HTR-8/SVneo (cell line): ENCODE measurements at places on chromosomes 2 and 18.
A peak's percentile ranks its signal among the peaks of the same experiment; 100 is the strongest.

GRCh38 chr2:225270861-225271260, 128.6 kb upstream of the NYAP2 start:
- peak; percentile 27 for DNase-seq

GRCh38 chr2:207256476-207257207, 90.9 kb upstream of the KLF7 start:
- no peak for DNase-seq

DNA sequence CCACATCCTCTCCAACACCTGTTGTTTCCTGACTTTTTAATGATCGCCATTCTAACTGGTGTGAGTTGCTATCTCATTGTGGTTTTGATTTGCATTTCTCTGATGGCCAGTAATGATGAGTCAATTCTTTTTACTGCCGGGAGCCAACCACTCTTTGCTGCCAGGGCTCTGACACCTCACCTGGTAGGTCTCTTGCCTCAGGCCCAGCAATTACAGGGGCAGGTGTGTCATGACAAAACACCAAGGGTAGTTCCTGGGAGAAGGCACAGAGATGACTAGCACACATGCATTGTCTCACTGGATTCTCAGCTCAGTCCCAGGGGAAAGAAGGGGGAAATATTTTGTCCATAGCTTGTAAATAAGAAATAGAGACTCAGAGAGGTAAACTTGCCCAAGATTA, 122.3 kb downstream of the CHST9 start:
- no peak for DNase-seq

- no peak for DNase-seq
Measured at GRCh38 chr18:76518123-76518859, 23.2 kb upstream of the ZNF516 start.

- no peak for DNase-seq
Measured at GRCh38 chr18:34697233-34697632, 12.9 kb upstream of the DTNA start.

DNA sequence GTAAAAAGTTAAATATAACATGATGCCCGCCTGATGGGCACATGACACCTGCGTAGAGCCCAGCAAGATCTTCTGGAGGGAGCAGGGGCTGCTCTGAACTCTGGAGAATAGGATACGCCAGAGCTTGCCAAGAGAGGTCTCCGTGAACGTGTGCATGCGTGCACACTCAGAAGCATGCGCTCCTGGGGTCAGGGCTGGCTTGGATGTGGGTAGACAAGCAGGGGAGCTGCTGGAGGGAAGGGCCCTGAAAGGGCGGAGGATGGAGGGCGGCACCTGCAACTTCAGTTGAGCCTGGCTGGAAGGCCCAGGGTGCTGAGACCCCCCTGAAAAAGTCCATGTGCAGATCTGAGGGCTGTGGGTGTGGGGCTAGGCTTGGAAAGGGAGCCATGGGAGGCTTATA, 828.4 kb upstream of the SALL3 start:
- DNase-seq = no peak

- peak; percentile 51 for DNase-seq
Measured at GRCh38 chr2:229610872-229611271, 103.5 kb downstream of the DNER start.

DNA sequence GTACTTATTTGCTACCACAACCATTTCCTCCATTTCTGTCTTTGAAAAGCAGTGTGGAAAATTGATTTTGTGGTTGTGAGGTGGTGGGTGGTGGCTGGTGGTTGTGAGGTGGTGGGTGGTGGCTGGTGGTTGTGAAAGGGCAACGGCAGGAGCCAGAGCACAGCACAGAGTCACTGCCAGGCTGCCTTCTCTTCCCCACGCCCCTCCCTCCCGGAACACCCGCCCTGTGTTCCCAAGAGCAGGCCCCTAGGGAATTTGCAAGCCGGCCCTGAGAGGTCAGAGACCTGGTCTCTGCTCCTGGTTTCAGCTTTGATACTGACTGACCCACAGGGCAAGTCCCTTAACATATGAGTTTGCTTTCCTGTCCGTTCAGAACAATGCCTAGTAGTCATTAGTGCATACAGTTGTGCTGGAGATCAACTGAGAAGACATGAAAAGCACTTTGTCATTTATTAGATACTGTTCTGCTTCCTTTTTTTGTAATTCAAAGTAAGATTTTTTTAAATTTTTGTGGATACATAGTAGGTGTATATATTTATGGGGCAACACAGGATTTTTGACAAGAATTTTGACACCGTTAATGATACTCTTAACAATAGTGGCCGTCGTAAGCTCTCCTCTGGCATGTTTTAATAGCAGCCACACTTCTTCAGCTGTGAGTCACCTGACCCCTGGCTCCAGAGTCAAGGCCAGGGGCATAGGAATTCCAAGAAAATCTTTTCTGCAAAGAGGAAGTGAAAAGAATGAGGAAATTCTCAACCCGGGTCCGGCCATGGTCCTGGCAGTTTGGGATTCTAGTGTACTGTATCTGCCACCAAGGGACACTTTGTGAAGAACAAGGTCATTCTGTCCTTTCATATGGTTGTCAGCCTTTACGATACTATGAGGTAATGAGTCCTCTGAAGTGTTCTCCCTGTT, 53.2 kb downstream of the ITGA6 start:
- DNase-seq = peak; percentile 41

DNA sequence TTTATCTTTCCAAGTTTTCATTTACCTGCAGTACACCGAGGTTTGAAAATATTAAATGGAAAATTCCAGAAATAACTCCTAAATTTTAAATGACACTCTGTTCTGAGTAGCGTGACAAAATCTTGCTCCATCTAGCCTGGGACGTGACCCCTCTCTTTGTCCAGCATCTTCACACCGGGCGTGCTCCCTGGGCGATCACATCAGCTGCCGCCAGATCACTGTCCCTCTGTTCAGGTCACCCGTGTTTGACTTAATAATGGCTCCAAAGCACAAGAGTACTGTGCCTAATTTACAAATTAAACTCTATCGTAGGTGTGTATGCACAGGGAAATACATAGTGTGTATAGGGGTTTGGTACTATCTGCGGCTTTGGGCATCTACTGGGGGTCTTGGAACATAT, 6.1 kb upstream of the TMEM185B start:
- DNase-seq = no peak

DNA sequence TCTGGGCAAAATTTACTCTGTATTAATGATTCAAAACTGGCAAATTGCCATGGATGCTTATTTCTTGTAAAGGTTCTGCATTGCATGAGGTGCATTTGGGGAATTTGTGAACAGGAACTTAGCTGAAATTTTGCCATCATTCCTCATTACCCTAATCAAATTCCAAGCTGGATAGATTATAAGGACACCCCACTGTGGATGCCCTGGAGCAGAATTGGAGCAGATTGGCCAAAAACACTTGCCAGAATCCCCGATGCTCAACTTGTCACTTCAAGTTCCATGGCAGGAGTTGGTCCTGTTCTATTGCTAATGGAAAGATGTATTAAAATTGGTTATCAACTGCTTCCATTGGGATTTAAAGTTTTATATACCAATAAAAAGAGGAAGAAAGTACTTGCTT, 237.9 kb downstream of the CCDC102B start:
- DNase-seq = no peak

DNA sequence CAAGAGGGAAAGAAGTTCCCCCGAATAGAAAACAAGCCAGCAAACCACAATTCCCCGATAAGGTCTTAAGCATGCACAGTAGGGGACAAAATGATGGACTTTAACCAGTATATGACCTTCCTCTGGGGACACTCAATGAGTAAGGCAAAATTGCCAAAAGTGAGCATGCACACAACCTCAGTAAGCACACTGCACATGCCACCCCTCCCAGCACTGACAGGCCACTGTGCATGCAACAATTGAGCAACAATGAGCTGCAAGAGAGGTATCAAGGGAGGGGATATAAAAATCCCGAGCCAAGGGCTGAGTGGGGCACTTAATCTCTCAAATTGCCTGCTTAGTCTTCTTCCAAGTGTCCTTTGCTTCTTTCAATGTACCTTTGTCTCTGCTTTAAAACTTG, 935.8 kb upstream of the SLC39A10 start:
- no peak for DNase-seq

DNA sequence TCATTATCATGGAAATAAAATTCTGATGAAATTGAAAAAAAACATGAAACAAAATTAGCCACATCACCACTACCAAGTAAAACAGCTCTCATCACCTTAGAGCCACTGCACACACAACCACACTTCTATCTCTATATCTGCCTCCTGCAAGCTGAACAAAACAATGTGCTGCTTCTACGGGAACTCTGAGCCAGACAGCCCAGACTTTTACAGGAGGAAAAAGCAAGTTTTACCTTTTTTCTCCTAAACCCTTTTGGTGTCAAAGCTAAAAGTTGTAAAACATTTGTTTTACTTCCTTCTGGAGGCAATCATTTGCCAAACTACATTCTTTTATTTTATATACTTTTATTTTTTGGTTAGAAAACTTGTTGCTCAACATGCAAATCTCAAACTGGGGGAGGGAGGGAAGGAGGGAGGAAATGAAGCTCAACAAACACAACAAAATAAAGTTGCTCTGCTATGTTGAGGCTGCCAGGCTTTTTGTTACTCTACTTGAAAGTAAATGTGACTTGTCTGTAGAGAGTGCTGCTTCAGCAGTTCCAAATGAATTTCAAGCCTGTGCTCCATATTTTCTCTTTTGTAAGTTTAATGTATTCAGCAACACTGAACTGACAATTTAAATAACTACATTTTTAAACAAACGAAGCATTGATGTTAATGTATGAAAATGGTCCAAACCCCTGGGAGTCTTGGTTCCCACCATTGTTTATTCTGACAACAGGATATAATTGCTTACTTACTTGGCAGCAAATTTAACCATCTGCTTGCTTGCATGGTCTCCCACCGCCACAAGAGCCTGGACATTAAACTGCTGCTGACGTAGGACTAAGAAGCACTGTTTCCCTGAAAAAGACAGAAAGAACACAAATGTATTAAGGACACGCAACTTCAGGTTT, 24.5 kb downstream of the DARS1 start:
- DNase-seq = no peak

- no peak for DNase-seq
Measured at GRCh38 chr2:120317180-120317533, 28.8 kb upstream of the INHBB start.

DNA sequence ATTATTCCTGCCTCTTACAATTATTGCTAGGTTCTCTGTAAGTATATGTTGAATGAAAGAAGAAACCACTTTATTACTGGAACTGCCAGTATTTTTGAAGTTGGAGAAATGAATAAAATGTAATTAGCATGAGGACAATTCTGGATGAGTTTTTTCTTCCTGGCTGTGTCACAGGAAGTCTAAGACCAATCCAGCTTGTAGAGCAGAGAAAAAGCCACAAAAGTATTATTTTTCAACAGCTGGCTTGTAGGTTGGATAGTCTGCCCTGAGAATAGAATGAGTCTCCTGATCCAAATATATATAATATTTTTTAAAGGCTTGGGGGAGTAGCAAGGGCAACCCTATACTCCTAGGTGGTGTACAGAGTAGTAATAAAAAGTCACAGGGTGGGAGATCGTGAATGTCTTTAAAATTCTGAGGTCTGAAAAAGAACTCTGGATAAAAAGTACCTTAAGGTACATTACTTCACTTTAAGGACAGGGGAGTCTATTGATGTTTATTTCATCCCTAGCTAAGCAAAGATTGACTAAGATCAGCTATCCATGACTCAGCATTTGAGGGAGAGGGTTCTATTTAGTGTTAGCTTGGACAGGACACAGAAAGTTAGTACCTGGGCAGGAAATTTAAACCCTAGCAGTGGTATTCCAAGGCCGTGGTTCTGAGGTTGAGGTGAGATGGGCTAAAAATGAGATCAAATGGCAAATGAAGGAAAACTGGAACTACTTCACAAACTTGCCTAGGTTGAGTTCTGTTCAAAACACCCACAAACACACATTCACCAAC, 31.7 kb downstream of the SLC40A1 start:
- DNase-seq = no peak

- DNase-seq = no peak
Measured at GRCh38 chr18:26091047-26091630, 726 bp upstream of the SS18 start.

DNA sequence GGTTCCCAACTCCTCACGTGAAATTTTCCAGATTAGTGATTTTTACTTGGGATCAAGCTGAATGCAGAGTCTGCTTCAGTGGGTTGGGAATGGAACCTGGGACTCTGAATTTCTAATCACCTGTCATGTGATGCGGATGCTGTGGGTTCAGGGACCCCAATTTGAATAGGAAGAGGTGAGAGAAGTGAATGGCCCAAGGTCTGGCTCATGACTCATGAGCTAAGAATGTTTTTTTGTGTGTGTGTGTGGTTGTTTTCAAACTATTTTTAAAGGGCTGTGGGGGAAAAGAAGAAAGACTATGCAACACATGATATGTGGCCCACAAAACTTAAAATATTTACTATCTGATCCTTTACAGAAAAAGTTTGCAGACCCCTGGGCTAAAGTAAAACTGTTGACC, 108.5 kb upstream of the CYRIA start:
- no peak for DNase-seq

DNA sequence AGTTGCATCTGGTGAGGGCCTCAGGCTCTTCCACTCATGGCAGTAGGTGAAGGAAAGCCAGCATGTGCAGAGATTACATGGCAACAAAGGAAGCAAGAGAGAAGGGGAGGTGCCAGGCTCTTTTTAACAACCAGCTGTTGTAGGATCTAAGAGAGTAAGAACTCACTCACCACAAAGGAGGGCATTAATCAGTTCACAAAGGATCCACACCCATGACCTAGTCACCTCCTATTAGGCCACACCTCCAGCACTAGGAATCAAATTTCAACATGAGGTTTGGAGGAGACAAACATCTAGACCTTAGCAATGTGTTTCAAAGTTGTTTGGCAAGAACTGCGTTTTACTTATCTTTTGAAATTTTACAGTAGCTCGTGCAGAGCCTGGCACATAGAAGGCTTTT, 20.5 kb upstream of the REG3A start:
- DNase-seq = no peak

GRCh38 chr2:120257522-120257921, 4.9 kb downstream of the RALB start:
- DNase-seq = no peak

DNA sequence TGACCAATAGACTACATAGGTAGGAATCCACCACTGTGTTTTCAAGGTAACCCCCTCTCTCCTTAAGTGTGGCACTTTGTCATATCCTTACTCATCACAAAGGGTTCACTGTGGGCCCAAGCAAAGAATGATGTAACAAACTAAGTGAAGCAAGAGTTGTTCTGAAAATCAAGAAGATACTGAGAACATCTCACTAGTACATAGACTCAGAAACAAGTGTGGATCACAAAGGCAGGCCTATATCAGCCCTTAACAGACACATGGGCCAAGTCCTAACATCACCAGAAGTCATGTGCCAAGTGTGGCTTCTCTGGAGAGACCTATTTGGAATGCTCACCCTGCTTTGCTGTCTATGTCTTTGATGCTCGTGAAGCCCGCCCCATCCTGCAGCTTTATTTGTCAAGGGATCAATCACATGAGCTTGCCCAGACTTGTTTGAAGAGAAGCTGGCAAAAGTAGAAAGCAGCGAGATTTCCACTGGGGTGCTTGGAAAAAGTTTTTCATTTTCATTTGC, 131.2 kb upstream of the TTC39C start:
- DNase-seq = no peak

GRCh38 chr2:57190007-57190406, 856.6 kb upstream of the VRK2 start:
- DNase-seq = no peak

GRCh38 chr2:17573085-17573803, 32.7 kb downstream of the VSNL1 start:
- DNase-seq = no peak
